ENCODE measurements at places on chromosomes 1 and 21.
A peak's percentile ranks its signal among the peaks of the same experiment; 100 is the strongest.

GRCh38 chr1:41381692-41382479, 20.7 kb downstream of the FOXO6 start:
- no peak for DNase-seq

DNA sequence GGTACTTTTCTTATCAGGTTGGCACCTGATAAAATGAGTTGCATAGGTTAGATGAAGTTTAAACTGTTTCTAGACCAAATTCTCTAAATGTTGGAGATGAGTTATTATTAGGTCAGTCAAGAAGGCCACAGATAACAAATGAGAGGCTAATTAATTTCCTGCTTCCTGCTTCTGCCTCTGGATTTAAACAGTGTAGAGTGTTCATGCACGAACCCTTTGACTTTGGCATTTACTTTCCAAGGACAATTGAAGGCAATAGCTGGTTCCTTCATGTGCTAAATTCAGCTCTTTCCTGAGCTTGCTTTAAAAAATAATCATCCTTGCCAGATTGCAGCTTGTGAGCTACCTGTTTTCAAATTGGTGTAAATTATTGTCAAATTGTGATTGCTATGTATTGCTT, 80.6 kb downstream of the RASAL2 start:
- no peak for DNase-seq

- DNase-seq: peak; percentile 95
Measured at GRCh38 chr1:43454270-43455011, 710 bp upstream of the HYI start.

DNA sequence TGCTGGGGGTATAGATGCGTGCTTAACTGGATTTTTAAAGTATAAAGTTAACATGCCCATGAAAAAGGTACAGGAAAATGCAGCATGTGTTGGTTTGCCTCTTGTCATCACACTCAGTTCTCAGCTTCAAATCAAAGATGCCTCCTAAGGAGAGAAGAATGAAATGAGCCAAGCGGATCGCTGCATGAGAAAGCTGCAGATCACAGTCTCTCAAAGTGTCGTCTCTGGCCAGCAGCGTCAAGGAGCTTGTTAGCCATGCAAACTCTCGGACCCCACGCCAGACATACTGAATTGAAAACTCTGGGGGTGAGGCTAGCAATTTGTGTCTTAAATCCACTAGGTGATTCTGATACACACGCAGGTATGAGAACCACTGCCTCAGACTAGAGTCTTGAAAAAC, 297.2 kb downstream of the AJAP1 start:
- no peak for DNase-seq

- no peak for DNase-seq
Measured at GRCh38 chr1:160400223-160400645, at the start of gene VANGL2. Gene VANGL2 (plus strand): TSS chr1:160400564. CDS start chr1:160415838, 15,274 bp downstream.
